CD8-positive, alpha-beta memory T cell (primary cell): ENCODE measurements at places on chromosomes 7 and 10. TPM values are rescaled to one million over a fixed set of nuclear protein-coding genes. Genes with fewer than 3 reads are reported as not detected.

The SPDYE6 gene
- not detected for total RNA-seq

DNA sequence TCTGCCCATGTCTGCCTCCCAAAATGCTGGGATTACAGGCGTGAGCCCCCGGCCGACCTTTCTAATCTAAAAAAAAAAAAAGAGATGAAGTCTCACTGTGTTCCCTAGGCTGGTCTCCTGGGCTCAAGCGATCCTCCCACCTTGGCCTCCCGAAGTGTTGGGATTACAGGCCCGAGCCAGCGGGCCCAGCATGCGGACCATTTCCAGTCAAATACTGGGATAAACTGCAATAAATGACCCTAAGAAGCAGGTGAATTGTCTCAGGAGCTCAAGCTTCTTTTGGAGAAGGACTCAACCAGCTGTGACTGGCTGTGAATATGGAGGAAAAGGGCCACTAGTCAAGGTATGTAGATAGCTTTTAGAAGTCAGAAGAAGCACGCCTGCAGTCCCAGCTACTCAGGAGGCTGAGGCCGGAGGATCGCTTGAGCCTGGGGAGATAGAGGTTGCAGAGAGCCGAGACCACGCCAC, 550 bp upstream of the CREM start:
- DNase-seq, result no peak

- DNase-seq, result no peak
These were observed 28.1 kb downstream of the AGAP3 start for GRCh38 chr7:151114151-151115090.

GRCh38 chr10:133091316-133091715, 3.6 kb downstream of the ADGRA1 start:
- no peak for DNase-seq
